Bronchial smooth muscle cell (primary cell): ENCODE measurements at places on chromosomes 6 and 20. TPM values are rescaled to one million over a fixed set of nuclear protein-coding genes. Genes with fewer than 3 reads are reported as not detected.

The FLRT3 gene
- total RNA-seq = 1.6 and 3.8 TPM in 2 replicates

The PHF3 gene
- total RNA-seq = 52.3 and 53.5 TPM in 2 replicates

The ULBP2 gene
- 1.9 and 2.9 TPM in 2 replicates for total RNA-seq

The TGM2 gene
- total RNA-seq = 12.6 and 118 TPM in 2 replicates

The TNXB gene
- total RNA-seq = 10.6 and 39.2 TPM in 2 replicates

The VARS1 gene
- 28.1 and 36.1 TPM in 2 replicates for total RNA-seq

The KHDC1L gene
- not detected in 2 replicates for total RNA-seq

The PRKN gene
- total RNA-seq = 3.6 and 4.0 TPM in 2 replicates

The SIRPB2 gene
- total RNA-seq = not detected in 2 replicates

The CRISP1 gene
- not detected in 2 replicates for total RNA-seq

The TENT5A gene
- total RNA-seq = 12.3 and 23.2 TPM in 2 replicates

The MAPK13 gene
- total RNA-seq = 5.2 and 10.2 TPM in 2 replicates

The JAG1 gene
- 53.3 and 65.7 TPM in 2 replicates for total RNA-seq

The RFX6 gene
- not detected in 2 replicates for total RNA-seq

The PCSK2 gene
- not detected in 2 replicates for total RNA-seq

The TRIM15 gene
- total RNA-seq = not detected in 2 replicates
